CD4-positive, alpha-beta T cell treated with Interleukin-15 for 4 hours (primary cell): ENCODE measurements at places on chromosomes 1 and 21.

- DNase-seq: no peak
Observed at GRCh38 chr1:225654277-225654597, 1.3 kb upstream of the ENAH start.

GRCh38 chr1:183552441-183552840 lies 37.8 kb downstream of the NCF2 start:
- no peak for DNase-seq

GRCh38 chr1:219542828-219543518 lies 69.9 kb downstream of the ZC3H11B start:
- no peak for DNase-seq

DNA sequence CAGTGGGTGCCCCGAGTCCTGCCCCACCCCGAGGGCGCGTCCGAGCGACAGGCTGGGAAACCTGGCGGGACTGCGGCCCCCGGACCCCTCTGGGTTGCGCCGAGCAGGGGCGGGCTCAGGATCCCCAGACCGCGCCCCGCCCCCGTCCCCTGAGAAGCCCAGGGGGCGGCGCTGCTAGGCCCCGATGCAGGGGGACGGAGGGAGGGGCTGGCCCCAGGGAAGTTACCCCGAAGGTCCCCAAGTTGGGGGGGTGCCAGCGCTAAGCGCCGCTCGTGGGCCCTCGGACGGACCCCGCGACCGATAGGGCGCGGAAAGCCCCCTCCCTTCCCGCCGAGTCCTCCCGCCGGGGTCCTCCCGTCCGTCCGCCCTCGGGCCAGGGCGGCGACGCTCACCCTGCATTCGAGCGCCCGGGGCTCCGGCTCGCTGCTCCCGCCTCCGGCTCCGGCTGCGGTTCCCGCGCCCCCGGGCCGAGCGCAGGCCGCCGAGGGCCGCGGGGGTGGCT lies 414 bp downstream of the GPR153 start:
- DNase-seq: no peak

- DNase-seq: no peak
Observed at GRCh38 chr1:4056422-4056821, 156.3 kb upstream of the C1orf174 start.

- no peak for DNase-seq
Observed at GRCh38 chr1:218804014-218804785, 369.5 kb upstream of the LYPLAL1 start.

DNA sequence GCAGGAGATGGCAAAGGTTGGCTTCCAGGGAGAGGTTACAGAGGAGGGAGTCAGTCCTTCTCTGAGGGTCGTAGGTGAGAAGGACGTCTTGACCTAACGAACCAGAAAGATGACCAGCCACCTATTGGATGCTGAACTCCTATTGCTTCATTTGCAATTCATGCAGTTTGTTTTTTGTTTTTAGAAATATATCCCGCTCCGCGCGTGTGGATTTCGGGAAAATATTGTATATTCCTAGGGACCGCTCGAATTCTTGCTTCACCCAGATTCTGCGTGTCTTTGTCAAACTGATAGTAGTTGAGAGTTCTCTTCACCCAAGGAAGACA lies 564 bp downstream of the DISP1 start:
- DNase-seq: no peak

DNA sequence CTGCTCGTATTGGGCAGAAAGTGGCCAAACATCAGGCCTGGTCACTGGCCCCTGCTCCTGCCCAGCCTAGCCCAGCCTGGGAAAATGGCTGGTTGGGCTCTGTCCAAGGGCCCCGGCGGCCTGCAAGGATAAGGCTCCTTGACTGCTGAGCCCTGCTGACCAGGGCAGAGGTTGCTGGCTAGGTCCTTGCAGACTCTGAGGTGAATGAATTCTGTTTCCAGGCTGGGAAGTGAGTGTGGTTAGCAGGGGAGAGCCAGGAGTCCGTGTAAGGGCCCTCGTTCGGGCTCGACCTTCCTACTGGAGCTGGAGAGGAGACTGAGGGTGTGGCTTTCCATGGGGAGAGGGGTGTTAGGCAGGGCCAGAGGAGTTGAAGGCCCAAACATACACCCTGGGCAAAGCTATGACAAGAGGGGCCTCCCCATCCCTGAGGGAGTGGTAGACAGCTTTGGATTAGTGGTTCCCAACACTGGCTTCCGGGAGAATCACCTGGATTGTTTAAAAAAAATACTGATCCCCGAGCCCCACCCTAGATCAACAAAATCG lies 20.6 kb downstream of the CSF1 start:
- DNase-seq: no peak

GRCh38 chr1:3318329-3318728 lies 136.1 kb upstream of the ARHGEF16 start:
- no peak for DNase-seq

- DNase-seq: no peak
Observed at GRCh38 chr21:31903896-31904295, 31.1 kb downstream of the HUNK start.

GRCh38 chr21:26055010-26055409 lies 115.6 kb downstream of the APP start:
- no peak for DNase-seq

- DNase-seq: no peak
Observed at GRCh38 chr1:164589961-164590507, 31.1 kb downstream of the PBX1 start.

GRCh38 chr1:15344380-15344779 lies 65.3 kb upstream of the EFHD2 start:
- DNase-seq: no peak

- no peak for DNase-seq
Observed at GRCh38 chr1:160411271-160412027, 11.1 kb downstream of the VANGL2 start.

DNA sequence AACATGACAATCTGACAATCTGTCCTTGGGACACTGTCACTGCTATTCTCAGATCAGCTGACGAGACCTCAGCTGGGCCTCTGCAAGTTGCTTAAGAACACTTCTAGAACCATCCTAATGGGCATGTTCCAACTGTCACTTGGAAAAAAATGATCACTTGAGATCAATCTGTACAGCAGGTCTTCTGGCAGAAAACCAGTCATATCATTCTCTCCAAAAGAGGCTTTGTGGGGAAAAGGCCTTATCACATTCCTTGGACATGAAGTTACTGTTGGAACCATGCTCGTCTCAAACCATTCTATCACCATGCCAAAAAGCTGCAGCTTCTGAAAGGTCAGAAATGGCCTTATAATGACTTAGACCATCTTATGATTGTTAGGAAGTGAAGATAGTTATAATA lies 744.2 kb downstream of the USP25 start:
- no peak for DNase-seq

DNA sequence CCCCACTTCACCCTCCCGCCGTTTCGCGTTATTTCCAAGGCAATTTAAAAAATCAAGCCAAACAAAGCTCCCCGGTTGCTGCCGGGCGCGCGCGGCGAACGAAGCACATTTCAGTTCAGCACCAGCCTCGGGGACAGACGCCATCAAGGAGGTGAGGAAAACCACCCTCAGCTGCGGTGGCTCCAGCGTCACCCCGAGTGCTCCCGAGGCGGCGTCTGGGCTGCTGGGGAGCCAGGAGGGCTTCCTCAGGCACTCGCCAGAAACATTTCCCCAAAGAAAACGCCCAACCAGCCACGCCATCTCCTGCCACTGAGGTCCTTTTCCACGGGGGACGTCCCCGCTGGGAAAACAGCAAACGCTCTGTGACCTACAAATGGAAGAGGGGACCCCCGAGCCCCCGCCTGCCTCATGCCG lies 623 bp downstream of the GNG4 start:
- peak; percentile 44 for DNase-seq

DNA sequence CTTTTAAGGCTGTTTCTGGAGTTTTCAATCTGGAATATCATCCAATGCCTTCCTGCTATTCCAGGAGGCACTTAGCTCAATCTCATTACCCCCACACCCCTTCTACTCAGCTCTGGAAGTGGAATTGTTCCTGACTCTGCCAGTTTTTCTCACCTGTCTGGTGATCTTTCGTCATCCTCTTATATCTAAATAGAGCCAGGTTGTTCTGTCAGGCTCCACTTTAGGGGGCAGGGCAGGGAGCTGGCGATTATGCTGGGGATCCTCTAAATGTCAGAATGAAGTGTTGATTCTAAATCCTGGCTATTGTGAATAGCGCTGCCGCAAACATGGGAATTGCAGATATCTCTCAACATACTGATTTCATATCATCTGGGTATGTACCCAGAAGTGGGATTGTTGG lies 63.6 kb upstream of the ETV3 start:
- no peak for DNase-seq

- DNase-seq: no peak
Observed at GRCh38 chr1:109204484-109204883, 9.2 kb upstream of the SARS1 start.

DNA sequence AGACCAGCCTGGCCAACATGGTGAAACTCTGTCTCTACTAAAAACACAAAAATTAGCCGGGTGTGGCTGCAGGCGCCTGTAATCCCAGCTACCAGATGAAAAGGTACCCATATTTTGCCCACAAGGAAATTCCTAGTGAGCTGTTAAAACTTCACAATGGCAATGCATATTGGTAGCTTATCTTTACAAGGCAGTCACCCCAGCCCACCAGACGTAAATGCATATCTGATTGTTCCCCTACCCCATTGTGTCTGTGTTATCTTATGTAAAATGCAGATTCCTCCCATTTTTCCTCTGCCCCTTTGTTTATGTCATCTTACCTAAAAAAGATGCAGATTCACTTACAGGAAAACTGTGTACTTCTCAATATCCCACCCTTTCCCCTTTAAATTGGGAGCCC lies 103.1 kb upstream of the SLC2A1 start:
- DNase-seq: no peak

DNA sequence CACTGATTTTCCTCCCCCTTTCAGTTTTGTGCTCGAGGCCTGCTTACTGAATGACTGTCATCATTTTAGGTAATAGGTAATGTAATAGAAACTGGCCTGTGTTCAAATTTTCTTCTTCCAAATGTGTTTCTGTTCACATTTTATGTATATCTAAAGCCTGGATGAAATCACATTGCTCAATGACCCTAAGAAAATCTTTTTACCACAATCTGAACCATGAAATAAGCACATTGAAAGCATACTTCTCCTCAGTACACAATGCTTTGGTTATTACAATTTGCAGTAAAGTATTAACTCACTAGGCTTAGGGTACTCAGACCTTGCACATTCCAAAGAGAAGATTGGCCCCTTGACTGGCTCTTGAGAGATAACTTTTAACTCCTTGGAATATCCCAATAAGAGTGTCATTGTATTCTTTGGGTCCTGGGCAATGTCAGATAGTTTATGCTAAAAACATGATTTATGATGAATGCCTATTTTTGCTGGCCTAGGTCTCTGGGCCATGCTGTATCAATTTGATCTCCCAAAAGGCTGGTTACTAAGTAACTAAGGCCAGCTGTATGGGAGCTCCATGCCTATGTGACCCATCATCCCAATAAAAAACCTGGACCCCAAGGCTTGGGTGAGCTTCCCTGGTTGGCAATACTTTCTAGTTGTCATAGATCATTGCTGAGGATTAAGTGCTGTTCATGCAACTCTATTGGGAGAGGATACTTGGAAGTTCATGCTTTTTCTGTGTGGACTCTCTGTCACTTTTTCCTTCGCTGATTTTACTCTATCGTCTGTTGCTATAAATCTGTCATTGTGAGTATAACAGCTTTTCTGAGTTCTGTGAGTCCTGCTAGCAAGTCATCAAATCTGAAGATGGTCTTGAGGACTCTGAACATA lies 293.9 kb downstream of the GRIK1 start:
- no peak for DNase-seq

- no peak for DNase-seq
Observed at GRCh38 chr1:48181669-48182367, 40.7 kb upstream of the SLC5A9 start.

GRCh38 chr1:209406595-209406994 lies 176.9 kb upstream of the CAMK1G start:
- DNase-seq: no peak

GRCh38 chr1:192969091-192969490 lies 90.1 kb downstream of the UCHL5 start:
- no peak for DNase-seq

DNA sequence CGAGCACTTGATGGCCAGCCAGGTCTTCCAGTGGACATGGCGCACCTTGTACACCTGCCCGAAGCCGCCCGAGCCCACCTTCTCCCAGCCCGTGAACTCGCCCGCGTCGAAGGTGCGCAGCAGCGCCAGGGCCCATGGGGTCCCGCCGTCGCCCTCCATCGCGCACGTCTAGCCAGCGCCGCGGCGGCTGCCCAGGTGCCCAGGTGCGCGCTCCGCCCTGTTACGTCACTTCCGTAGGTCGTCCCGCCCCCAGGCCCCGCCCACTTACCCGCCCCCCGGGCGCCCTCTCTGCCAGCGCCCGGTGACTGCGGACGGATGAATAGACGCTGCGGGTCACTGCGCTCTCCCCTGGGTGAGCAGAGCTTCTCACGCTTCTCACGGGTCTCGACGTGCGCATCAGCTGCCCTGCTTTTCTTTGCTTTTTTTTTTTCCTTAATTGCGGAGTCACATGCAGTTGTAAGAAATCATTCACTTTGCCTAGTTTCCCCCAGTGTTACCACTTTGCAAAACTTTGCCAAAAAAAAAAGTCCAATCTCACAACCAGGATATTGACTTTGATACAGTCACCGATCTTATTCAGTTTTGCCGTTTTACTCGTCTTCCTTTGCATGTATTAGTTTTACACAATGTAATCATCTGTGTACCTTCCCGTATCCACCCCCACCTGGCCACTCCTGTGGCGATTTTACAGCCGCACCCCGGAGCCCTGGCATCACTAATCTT lies at the start of gene RIPK4:
RIPK4 (minus strand) TSS at position 170 of the 723 bp plus-strand sequence; CDS start at position 159, 11 bp downstream.
- peak; percentile 47 for DNase-seq

GRCh38 chr1:119838236-119838635 lies 27.0 kb upstream of the REG4 start:
- DNase-seq: no peak

DNA sequence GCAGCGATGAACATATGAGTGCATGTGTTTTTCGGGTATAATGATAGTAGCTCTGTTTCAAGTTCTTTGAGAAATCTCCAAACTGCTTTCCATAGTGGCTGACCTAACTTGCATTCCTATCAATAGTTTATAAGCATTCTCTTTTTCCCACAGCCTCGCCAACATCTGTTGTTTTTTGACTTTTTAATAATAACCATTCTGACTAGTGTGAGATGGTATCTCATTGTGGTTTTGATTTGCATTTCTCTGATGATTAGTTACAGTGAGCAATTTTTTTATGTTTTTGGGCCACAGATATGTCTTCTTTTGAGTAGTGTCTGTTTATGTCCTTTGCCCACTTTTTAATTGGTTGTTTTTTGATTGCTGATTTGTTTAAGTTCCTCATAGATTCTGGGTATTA lies 10.6 kb upstream of the RUNX1 start:
- no peak for DNase-seq

DNA sequence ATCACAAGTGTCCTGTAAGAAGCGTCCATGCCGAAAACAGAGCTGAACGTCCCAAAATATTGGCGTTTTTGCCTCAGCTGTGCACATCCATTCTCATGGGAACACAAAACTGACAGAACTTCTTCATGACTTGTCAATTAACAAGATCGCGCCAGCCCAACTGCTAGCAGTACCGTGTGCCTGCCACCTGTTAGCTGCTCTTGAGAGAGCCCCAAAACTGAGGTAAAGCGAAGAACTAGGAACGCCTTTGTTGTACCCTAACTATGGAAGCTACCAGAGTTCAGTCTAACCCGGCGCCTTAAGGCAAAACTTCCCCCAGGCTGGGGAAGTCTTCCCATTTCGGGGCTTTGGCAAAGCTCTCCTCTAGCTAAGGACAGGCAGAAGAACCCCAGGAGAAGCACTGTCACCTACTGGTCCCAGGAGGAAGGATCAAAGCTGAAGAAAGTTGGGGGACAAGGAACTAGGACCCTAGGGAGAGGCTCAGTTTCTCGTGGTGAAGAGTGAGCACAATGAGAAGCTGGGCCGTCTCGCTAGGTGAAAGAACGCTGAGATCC lies 719 bp downstream of the EYA3 start:
- peak; percentile 7 for DNase-seq

GRCh38 chr1:38730511-38731397 lies 128.8 kb downstream of the RRAGC start:
- DNase-seq: no peak

GRCh38 chr21:45623436-45623835 lies 20.1 kb upstream of the PCBP3 start:
- DNase-seq: no peak
